ENCODE measurements at places on chromosomes 4 and X.

DNA sequence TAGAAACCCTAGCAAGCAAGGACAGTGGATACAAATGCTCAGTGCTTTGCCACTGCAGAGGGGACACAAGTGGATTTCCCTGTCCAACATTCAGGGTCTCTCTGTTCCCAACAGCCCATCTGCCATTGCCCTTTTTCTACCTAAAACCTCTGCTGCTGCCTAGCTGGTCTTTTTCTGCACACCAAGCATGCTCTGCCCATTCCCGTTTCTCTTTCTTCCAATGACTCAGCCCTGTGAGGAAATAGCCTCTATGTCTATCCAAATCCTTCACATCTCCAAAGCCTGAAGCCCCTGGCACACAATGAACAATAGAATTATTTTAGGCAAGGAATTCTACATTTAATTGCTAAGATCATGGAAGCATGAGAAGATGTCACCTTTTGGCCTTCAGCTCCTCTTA lies 5.7 kb upstream of the AMELX start:
- no peak for DNase-seq

DNA sequence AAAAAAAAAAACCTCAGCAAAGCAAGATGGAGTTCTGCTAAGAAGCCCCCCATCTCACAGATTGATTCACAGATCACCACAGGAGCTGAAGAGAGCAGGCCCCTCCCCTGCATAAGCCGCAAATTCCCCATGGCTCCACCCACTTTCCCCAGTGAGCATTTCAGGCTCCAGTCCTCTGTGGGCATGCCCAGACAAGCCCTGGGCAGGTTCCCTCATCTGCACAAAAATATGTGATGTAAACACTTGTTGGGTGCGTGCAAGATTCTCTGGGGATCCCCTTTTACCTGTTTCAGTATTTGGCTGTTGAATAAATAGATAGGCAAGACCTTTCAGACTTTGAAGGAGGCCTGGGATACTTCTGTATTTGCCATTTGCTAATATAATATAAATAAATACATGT lies 514.3 kb downstream of the PCDH7 start:
- no peak for DNase-seq

- DNase-seq: no peak
Measured at GRCh38 chr4:36385951-36386571, 104.6 kb downstream of the DTHD1 start.

DNA sequence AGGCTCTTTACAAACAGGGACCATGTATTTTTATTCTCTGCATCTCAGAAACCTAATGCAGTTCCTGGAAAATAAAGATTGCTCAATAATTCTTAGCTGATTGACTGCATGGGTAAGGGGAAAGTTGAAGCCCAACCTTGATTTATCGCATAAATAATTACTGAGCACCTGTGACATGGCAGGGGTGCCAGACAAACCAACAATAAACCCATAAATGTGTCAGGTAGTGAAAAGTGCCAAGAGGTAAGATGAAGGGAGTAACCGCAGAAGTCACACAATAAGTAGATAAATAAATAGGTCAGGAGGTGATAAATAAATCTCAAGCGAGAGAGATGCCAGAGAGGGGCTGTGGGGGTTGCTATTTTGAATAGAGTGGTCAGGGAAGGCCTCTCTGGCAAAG lies 20.1 kb upstream of the AP1S2 start:
- no peak for DNase-seq

DNA sequence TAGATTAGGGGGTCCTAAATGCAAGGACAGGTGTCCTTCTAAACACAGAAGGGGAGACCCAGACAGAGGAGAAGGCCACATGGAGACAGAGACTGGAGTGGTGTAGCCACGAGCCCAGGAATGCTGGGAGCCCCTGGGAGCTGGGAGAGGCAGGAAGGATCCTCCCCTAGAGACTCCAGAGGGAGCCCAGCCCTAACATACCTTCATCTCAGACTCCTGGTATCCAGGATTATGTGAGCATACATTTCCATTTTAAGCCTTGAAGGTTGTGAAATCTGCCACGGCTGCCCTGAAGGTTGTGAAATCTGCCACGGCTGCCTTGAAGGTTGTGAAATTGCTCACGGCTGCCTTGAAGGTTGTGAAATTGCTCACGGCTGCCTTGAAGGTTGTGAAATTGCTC lies 148.4 kb downstream of the ASMT start:
- DNase-seq: no peak

DNA sequence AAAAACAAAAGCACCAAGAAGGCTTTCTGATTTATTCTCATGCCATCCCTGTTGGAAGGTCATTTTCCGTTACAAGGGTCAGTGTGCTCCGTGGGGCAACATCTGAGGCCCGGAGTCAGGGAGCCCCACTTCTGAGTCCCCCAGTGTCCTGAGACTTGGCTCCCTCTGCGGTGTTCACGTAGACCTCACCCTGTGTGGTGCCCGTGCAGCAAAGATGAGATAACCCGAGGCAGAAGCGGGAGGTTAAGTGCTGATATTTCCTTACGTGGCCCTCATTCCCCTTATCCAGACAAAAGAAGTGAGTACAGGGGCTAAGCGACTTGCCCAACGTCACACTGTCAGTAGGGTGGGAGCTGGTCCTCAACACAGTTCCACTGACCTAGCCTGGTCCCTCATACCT lies 3.5 kb downstream of the JAKMIP1 start:
- DNase-seq: no peak

GRCh38 chr4:15245006-15245530 lies 182.8 kb upstream of the C1QTNF7 start:
- no peak for DNase-seq

- no peak for DNase-seq
Measured at GRCh38 chr4:161816958-161817357, 346.8 kb downstream of the FSTL5 start.

DNA sequence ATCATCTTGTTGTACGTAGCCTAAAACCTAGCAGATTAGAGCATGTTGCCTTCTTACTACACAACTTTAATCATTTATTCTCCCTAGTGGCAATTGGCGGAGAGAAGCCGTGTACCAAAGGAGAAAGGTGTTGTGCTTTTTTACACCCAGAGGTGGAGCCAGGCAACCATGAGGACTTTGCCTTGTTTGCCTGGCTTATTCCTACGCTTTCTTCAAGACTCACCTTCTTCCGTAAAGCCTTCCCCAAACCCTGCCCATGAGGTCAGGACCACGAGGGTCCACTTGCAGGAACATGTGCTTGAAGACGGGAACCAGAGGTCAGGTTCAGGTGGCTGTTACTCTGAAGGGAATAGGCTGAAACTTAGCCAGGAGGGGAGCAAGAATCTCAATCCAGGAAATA lies 290.5 kb downstream of the RAB28 start:
- no peak for DNase-seq

DNA sequence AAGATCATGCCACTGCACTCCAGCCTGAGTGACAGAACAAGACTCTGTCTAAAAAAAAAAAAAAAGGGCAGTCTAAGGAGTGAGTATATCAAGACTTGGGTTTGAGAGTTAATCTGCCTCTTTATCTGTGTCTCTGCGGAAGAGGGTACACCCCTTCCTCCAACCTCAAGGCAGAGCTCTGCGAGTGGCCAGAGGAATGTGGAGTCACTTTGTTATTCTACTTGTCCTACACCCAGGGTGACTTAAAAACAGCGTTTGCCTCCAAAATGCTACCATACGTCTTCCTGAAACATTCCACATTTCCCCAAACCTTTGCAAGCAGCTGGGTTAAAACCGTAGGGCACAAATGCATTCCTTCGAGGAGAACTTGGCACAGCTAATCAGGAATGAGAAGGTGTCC lies 199.9 kb downstream of the SHOX start:
- no peak for DNase-seq

DNA sequence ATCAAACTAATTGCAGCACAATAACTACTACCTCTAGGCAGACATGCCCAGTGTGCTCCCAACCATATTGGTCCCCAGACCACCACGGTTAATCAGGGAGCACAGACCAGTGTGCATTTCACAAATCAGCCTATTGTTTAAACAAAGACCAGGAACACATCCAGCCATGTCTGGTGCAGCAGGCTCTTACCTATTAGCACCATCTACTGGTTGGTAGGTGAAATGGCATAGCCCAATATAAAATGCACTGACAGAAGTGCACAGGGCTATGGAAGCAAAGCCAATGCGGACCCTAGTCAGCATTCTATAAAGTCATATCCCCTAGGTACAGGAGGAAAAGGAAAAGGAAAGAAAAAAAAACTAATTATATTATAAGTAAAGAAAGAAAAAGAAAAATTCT lies 15.5 kb upstream of the CYLC1 start:
- DNase-seq: no peak

- DNase-seq: no peak
Measured at GRCh38 chr4:35643661-35644060, 600.7 kb downstream of the ARAP2 start.

- no peak for DNase-seq
Measured at GRCh38 chrX:146351620-146352019, 458.0 kb upstream of the CXorf51B start.

DNA sequence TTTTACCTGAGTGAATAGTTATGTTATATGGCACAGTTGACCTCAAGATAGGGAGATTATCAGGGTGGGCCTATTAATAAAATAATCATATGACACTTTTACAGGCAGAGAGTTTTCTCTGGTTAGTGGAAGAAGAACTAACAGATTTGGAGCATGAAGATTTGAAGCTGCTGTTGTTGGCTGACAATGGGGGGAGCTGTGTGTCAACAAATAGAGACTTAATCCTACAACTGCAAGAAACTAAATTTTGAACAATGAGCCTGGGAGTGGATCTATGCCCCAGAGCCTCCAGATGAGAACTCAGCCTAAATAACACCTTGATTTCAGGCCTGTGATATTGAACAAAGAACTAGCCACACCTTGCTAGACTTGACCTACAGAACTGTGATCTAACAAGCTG lies 7.2 kb upstream of the CCSER1 start:
- no peak for DNase-seq

DNA sequence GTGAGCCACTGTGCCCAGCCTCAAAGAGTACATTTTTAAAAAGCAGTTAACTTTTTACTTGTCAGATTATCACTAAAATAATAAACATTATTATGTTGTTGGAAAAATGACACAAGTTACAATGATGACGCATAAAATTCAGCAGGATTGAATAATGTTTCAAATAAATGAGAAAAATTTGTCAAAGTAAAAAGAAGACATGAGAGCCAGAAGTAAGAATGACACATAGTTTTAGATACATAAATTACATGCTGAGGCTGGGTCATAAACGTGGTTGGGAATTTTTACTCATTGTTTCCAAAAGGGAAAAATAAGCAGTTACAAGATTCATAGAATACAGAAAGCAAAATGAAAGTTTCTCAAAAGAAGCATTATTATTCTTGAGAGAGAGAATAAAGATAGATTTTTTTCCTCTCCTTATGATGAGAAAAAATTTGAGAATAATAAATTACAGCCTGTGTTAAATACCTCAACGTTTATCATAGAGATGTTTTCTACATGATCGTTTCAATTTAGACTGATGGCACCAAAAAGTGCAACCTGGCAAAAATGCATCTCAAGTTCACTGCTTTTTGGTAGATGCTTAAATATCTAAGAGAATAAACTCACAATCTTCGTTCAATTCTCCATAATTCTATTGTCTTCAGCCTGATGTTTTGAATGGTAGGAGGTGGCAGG lies 40.4 kb downstream of the GUCY1B1 start:
- DNase-seq: no peak

DNA sequence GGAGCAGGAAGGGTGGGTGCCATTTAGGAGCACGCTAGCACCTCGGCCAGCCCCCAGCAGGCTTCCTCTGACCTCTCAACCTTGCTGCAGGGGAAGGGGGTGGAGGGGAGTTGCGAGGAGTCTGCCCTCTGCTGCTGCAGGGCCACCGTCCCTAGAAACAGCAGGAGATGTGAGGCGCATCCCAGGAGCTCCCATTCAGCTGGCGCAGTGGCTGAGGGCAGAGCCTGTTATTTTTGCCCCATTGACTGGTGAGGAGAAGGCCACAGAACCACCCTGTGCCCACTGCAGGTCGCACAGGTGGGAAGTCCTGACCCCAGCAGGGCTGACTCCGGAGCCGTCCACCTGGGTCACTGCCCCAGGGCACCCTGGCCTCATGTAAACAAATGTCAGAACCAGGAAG lies 8.0 kb downstream of the PDE6B start:
- no peak for DNase-seq

DNA sequence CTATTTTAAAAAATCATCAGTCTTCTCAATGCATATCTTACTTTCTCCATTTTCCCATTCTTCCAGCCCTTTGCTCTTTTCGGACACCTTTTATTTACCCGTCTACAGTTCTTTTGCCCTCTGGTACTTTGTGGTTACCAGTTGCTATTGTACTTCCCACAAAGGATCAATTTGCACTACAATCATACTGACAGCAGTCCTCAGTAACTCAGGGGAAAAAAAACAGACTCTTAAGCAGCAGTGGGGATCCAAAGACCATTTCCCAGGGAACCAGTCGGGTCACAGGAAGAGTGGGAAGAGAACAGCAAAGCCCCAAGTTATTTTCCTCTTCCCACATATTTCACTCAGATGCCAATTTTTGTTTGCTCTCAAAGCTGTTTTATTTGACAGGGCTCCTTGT lies 23.1 kb downstream of the DMD start:
- no peak for DNase-seq

DNA sequence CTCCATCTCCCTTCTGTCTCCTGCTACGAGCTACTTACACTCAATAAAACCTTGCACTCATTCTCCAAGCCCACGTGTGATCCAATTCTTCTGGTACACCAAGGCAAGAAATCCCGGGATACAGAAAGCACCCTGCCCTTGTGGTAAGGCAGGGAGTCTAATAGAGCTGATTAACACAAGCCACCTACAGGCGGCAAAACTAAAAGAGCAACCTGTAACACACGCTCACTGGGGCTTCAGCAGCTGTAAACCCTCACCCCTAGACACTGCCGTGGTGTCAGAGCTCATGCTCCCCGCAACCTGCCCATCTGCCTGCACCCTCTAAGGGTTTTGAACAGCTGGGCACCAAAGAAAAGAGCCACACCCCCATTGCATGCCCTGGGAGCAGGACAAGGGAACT lies 755.4 kb upstream of the HTR2C start:
- no peak for DNase-seq

DNA sequence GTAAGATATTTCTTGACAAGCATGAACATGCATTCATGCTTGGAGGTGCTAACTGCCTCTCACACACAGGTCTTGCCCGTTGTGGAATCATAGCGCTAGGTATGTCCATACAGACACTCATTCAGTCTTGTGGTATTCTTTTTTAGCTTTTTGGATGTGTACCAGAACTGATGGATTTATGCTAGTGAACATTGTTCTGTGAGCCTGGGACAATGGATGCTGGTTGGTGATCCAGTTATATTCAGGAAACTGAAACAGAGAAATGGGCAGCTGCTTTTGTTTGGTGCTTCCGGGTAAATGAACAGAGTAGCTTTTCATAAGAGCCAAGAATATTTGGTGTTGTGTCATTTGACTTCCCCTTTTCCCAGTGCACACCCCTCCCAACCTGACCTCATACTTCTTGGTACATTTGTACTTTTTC lies 78.9 kb upstream of the SLC4A4 start:
- DNase-seq: no peak

- DNase-seq: no peak
Measured at GRCh38 chr4:169151671-169152070, 119.1 kb downstream of the SH3RF1 start.

DNA sequence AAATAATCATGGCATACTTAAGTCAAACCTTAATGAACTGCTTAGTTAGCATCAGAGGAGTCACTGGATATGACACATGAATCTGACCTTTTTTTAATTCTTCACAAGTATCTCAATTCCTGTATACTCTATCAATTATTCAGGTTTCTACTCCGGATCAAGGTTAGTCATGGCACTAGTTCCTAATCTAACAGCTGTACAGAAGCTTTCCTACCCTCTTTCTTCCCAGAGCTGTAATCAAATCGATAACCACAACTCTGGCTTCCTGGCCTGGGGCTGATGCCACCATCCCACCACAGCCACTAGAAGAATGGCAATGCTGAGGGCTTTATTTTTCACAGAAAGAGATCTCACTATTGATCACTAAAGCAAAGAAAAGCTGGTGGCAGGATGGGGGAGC lies 718.5 kb downstream of the SMARCA1 start:
- DNase-seq: no peak

All from hypothalamus (tissue), 51 donors.